Epithelial cell of prostate (primary cell): ENCODE measurements at places on chromosomes 12 and 14.
A peak's percentile ranks its signal among the peaks of the same experiment; 100 is the strongest.

- DNase-seq, result no peak
Observed at GRCh38 chr12:82958966-82959365, 272.3 kb downstream of the TMTC2 start.

DNA sequence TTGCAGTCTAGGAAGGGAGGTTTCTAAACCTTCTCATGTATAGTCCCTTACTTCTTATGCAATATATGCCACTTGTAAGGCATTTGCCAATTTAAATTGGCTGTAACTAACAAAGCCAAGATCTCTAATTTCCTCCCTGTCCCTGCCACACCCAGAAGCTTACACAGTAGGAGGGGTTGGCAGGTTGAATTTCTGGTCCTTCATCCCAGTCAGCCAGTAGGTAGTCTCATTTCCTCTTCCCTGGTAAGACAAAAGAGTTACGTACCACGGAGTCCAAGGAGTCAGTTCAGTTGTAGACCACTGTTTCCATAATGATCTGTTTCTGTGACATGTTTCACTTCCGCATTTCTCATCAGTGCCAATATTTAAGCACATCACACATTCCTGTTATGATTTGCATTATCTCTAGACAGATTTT is 47.0 kb upstream of the PLBD1 start:
- peak; percentile 48 for DNase-seq

GRCh38 chr14:55980970-55981369 is 137.2 kb upstream of the PELI2 start:
- DNase-seq, result no peak

DNA sequence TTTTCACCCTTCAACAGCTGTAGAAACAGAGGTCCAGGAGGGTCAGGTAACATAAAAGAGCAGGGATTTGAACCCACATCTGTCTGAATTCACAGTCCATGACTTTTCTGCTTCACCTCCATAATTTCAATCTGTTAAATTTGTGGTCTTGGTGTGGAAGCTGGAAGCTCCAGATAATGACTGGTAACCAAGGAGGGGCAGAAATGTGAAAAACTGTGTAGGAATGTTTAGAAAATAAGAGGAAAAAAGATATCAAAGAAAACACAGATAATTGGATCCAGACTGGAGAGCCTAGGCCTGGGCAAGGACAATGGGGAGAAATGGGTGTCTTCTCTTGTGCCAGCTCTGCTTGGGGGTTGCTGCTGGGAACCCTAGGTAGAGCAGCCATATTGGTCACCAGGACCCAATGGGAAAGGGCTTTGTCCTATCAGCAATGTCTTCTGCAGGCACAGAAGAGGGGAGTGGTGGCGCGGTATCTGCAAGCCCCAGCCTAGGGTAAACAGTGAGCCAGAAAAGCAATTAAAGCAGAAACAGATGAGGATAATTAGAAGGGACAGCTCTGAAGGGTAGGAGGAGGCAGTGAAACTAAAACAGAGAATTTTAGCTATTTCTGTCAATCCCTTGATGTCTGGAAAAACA is 54.3 kb upstream of the CCDC91 start:
- no peak for DNase-seq

DNA sequence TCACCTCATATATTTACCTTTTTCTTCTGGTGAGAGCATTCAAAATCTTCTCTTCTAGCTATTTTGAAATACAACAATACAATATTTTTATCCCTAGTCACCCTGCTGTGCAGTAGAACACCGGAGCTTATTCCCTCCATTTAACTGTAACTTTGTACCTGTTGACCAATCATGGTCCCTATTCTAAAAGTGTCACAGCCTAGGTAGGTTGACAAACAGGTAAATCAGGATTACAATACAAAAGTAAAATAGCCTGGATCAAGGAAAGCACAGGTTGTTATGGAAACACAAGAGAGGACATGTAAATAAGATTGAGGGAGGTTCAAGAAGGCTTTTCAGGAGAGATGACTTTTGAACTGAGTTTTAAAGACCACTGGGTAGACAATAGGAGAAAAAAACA is 670.9 kb downstream of the DIO2 start:
- peak; percentile 27 for DNase-seq

GRCh38 chr12:65642061-65642661 is 182.1 kb upstream of the HMGA2 start:
- DNase-seq, result no peak

GRCh38 chr14:99118046-99118721 is 153.8 kb downstream of the BCL11B start:
- DNase-seq, result no peak

- no peak for DNase-seq
Observed at GRCh38 chr14:92865674-92866073, 57.3 kb upstream of the CHGA start.

DNA sequence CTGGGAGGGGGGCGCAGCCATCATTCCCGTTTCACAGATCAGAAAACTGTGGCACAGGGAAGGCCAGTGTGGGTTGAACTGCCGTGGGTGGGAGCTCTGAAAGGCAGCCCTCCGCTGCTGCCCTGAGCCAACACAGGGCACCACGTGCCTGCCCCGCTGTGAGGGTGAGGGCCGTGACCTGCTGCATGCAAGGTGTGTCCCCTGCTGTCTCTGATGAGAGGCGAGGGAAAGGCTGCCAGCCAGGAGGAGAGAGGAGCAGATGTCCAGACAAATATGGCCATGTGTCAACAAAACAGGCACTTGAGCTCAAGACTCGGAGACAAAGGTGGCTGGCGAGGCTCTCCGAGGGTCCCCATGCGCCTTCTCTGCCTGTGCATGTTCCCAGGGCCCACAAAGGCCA is 108.8 kb downstream of the RBM19 start:
- no peak for DNase-seq

DNA sequence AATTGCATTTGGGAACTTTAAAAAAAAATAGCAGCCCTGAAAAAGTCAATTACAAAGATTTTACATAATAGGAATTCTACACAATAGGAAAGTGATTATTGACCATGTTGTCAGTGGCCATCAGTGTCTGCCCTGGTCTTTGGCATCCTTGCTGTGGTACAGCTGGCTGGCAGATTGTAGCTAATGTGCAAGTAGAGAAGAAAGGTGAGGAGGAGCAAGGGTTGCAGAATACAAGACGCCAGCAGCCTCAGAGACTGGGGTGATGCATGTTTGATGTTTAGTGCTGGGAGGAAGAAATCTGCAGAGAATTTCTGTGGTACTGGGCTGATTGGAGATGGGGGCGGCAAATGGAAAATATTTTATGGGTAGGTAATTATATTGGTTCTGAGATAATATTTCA is 322.9 kb downstream of the TMEM117 start:
- no peak for DNase-seq

GRCh38 chr12:25840678-25841465 is 117.6 kb upstream of the RASSF8 start:
- DNase-seq, result no peak

DNA sequence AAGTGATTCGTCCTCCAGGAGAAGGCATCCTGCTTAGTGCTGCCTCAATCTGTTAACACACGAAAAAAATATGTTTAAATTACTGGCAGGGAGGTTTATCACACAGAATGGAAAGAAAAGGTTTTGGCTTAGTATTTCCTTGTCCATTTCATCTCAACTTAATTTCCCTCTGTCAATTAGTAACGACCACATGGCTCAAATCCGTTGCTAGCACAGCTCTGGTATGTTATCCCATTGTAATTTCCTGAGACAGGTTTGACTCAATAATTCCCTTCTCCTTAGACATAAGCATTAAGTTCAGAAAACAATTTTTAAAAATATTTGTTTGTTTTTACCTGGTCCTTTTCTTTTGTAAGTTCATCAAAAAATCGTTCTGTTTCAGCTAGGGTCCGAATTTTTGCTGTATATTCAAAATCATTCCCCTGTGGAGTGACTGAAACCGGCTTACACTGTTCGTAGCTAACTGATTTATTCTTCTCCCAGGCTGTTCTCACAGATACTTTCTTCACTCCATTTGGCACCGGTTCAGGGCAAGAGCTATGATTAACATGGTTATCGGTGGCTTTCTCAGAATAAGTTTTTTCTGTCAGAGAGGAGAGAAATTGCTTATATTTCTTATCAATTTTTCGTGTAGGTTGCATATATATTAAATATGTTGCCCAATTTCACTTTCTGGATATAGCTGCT is 10.1 kb upstream of the PITPNM2 start:
- DNase-seq, result no peak

DNA sequence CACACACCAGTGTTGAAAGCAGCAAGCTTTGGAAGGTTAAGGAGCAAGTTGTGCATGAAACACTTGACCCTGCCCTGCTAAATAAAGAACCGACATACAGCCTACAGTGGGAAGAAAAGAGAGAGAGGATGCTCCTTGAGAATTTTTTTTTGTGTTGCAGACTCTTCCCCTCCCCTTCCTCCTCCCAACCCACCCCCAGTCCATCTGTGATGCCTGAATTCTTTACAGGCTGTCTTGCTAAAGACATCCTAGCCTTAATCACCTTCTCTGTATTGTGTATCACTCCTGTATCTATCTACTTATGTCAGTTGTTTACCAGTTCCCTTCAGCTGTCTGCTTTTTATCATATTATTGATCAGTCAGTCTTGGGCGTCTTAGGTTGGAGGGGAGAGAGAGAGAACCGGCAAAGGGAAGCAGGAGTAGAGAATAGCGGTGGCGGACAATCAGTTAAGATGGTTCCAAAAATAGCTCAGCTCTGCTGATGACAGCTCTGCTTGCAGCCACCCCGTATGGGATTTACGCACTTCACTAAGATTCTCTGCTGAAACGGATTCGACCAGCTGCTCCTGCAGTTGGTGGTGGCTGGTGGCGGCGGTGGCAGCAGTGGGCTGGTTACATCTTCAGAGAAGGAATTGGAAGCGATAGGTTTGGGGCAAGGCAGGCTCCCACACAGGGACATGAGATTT is 664.7 kb downstream of the NRXN3 start:
- no peak for DNase-seq

DNA sequence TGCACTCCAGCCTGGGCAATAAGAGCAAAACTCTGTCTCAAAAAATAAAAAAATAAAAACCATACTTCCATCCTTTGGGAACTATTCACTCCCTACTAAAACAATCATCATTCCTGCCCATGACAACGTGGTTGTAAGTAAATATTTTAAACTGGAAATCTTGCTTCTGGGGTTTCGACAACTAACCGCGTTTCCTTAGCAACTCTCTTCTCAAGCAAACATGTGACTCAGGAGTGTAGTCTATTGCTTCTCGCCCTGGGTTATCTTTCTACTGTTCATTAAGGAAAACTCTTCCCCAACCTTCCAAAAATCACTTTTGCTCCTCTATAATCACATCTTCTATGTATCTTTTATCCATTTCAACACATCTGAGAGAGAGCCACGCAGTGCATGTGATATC is 21.8 kb downstream of the APPL2 start:
- DNase-seq, result no peak
